ENCODE measurements at places on chromosomes 11 and 22.
A peak's percentile ranks its signal among the peaks of the same experiment; 100 is the strongest.

DNA sequence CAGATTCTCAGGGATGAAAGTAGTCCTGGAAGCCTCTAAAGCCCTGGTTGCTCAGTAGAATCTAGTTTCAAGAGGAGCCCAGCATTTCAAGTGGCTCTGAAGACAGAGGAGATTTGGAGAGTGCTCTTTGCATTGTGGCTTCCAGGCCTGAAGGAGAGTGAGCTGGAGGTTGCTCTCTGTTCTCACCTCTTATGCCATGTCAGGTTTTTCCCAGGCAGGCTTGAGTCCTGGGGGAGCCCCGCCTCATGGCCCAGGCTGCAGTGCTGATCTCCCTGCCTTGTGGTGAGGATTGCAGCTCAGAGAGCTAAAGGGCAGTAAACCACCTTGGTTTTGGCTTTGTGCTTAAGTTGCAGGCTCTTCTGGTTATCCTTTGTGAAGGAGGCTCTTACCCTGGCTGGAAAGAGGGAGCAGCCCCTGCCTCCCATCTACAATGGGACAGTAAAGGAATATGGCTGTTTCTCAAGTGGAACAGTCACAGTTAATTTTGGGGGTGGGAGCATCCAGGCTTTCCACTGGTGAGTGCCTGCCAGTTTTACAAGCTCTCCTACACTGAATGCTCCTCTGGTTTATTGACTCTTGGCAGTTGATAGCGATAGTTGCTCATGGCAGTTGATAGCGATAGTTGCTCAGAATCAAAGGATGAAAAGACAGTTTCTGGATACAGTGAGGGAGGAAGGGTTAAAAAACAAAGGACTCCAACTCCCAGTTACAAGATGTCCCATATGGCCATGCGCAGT lies 32.6 kb downstream of the RCOR2 start:
- DNase-seq, result no peak

GRCh38 chr11:64752175-64752970 lies 7.4 kb downstream of the PYGM start:
- no peak for DNase-seq

DNA sequence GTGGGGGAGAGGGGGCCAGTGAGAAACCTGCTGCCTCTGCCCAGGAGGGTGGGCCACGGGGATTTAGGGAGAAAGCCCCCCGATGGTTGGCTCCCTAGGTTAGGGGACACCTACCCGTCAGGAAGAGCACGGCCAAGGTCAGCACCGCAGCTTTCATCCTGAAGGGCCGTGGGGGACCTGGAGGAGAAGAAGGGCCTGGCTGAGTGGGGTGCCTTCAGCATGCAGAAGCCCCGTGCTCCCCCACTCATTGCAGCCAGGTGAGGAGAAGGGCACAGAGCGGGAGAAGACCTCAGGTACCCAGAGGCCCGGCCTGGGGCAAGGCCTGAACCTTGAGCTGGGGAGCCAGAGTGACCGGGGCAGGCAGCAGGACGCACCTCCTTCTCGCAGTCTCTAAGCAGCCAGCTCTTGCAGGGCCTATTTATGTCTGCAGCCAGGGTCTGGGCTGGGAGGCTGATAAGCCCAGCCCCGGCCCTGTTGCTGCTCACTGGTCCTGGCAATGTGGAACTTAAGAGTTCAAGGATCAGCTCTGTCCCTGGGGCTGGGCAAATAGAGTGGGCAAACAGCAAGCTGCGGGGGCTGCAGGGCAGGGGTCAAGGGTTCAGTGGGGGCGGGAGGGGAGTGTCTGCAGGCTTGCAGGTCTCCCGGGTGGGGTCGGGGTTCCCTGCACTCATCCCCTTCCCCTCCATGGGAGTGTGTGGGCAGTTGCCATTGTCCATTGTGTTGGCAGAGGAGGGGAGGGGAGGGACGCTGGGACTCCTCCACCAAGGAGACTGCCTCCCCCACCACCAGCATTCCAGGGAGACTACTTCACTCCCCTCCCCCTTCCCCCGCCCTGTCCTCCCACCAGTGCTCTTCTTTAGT lies at the start of gene APOA1:
Gene APOA1 (minus strand): TSS at position 392 of the 861 bp plus-strand sequence. CDS start 235 bp downstream, at position 157.
- DNase-seq, result no peak

- no peak for DNase-seq
Observed at GRCh38 chr11:64864473-64865285, 13.7 kb downstream of the EHD1 start.

GRCh38 chr11:134206185-134206584 lies 17.6 kb downstream of the NCAPD3 start:
- no peak for DNase-seq

- DNase-seq, result no peak
Observed at GRCh38 chr11:17642980-17643379, 76.4 kb upstream of the MYOD1 start.

DNA sequence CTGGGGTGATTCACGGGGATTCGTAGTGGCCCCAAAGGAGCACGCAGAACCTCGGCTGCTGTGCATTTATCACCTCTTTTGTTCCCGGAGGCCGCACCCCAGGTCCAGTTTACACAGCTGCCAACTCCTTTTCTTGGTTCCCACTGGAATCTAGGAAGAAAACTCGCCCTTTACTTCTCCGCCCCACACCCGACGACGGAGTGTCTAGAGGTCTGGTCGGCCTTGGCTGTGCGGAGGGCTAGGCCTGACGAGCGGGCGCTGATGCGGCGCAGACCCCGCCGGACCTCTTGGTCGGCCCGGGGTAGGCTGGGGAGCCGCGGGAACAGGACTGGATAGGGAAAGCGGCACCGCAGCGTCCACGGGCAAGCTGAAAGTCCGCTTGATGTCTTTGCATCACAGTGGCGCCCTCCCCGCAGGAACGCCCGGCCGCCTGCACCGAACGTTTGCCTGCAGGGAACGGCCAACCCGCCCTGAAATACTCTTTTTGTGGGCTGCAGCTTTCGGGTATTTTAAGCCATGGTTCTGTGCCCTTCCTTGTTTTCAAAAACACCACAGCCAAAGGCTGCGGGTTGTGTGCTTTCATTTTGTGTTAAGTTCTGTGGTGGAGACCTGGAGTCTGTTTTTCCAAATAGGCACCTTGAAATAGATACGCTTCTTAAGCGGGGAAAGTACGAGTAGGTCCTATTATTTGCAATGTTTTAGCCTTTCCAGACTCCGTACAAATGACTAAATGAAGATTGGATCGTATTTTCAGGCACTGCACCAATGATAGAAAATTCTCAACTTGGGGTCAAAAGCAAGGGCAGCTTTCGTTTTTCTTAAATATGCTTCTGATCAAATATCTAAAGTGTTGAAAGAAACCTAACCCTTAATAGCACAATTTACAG lies 829 bp upstream of the ZBED5 start:
- peak; percentile 67 for DNase-seq

- DNase-seq, result no peak
Observed at GRCh38 chr11:122902951-122903350, 20.4 kb downstream of the JHY start.

DNA sequence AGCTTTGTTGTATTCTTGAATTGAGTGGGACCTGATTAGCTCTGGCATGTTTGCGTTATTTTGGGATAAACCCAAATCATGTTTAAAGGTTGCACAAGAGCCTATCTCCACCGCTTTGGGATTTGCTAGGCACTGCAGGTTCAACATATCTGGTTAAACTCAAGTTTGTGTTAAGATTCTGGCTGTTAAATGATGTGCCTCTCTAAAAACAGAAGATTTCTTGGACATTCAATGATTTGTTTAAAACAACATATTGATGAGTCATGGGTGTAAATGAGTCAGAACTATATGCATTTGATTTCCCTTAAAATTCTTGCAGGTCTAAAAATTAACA lies 67.4 kb downstream of the AMOTL1 start:
- DNase-seq, result no peak

DNA sequence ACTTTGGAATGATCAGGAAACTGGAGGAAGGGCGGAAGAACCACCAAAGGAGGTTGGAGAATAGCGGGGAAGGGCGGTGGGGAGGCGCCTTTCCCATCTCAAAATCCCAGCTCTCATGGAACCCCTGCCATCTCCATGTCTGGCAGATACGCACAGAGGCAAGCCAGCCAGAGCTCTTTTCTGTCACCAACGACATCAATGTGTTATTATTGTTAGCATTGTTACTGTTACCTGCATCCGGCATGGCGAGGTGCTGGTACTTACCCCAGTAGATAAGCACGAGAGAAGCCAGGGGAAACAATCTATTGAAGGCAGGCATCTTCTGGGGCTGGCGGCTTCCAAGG lies 969 bp downstream of the SCN3B start:
- no peak for DNase-seq

- DNase-seq, result no peak
Observed at GRCh38 chr11:79121351-79121750, 319.5 kb downstream of the TENM4 start.

- no peak for DNase-seq
Observed at GRCh38 chr22:33909911-33910310, 10.4 kb downstream of the LARGE1 start.

DNA sequence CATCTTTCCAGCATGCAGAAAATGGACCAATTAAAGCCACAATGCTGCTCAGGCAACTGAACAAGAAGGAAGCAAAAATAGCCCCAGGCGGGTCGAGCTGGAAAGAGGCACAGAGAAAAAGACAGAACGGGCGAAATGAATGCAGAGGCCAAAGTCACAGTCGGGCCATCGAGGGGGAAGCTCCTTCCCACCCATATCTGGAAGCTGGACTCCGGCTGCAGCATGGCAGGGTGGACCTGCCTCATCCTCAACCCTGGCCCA lies 58.6 kb upstream of the PRDM11 start:
- no peak for DNase-seq

DNA sequence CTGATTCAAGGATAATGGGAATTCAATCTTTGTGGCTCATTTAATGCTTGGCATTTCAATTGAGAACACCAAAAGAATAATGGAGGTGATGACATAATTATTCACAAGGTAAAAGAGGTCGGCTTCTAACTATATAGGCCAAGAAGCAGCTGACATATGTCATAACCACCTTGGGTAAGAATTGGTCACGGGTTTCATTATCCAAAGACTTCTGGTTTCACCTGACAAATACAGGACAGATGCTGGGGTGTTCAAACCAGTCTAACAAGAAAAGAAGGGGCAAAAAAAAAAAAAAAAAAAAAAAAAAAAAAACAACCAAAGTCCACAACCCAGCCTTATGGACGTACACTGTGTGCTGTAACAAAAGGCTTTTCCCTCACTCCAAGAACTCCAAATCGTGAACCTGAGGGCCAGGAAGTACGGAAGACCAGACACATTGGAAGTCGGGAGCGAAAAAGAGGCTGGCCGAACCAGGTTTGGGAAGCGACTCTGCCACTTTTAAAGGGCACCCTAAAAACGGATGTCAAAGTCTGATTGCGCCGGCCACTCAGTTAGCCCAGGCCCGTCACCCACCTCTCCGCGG lies 385 bp downstream of the HARBI1 start:
- DNase-seq, result no peak

- DNase-seq, result no peak
Observed at GRCh38 chr11:102983486-102983885, 28.0 kb upstream of the MMP13 start.
